Stimulated activated CD8-positive, alpha-beta memory T cell treated with anti-CD3 and anti-CD28 coated beads, Interleukin-15, amount 100 ng/mL, for 1 hour (primary cell): ENCODE measurements at places on chromosomes 6 and 20.

DNA sequence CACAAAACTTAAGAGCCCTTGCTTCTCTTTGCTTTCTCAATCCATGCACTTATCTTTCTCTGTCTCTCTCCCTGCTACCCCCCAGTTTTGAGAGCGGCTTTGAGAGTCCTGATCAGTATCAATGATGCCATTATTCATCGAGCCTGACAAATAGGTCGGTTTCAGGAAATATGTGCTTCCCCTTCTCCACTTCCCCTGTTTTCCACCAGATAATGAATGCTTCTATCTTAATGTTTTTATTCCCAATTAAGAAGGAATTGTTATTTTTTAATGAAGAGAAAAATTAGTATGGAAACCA is 117.7 kb downstream of the KIF13A start:
- no peak for DNase-seq

GRCh38 chr20:37296371-37296770 is 6.9 kb downstream of the MANBAL start:
- DNase-seq, result no peak

- no peak for DNase-seq
Measured at GRCh38 chr6:209432-210103, 82.7 kb upstream of the DUSP22 start.

DNA sequence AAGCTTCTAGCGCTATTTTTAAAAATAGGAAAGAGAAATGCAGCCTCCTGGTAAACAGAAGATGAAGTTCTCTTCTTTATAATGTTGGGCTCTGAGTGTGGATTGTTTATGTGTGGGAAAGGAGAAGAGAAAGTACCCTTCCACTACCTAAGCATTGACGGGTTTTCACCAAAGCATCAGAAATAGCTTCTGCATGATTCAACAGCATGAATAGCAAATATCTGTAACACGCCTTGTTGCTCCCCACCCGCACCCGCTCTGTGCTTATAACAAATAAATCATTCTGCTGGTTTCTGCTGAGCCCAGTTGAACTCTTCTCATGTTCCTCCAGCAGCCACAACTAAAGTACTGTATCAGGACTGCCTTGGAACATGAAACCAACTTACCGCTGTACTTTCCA is 20.7 kb downstream of the TXLNB start:
- DNase-seq, result no peak

DNA sequence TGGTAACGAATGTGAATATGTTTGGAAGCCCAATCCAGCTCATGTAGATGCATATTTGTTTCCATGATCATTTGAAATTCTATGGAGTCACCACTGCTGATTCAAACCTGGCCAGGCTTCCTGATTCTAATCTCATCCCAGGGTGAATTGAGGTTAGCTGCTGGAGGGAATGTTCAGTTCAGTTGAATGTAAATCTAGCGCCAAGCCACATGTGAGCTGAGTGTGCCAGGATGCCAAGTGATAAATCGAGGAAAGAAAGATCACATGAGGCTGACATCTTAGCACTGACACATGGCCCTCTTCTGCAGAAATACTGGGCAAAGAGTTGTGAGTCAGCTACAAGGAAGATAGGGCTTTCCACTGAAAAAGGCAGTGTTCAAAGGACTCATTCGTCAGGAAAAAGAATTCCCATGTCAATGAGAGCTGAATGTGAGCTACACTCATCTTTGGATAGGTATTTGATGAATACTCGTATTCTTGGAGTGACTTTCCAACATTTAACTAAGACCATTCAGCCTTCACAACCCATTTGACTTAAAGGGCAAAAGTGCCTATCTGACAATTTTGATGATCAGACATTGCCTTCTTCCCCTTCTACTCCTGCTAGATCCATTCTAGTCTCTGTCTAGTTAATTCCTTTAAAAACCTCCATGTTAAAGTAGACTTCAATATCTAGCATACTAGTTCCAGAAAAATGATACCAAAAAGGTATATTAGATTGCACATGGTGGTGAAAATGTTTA is 172.1 kb downstream of the MTFR2 start:
- DNase-seq, result no peak

- no peak for DNase-seq
Measured at GRCh38 chr20:38202982-38203293, 37.9 kb upstream of the TGM2 start.

- DNase-seq, result peak; percentile 4
Measured at GRCh38 chr20:37990571-37991151, 42.6 kb downstream of the TTI1 start.

GRCh38 chr20:59737073-59737666 is 132.8 kb downstream of the PHACTR3 start:
- no peak for DNase-seq

DNA sequence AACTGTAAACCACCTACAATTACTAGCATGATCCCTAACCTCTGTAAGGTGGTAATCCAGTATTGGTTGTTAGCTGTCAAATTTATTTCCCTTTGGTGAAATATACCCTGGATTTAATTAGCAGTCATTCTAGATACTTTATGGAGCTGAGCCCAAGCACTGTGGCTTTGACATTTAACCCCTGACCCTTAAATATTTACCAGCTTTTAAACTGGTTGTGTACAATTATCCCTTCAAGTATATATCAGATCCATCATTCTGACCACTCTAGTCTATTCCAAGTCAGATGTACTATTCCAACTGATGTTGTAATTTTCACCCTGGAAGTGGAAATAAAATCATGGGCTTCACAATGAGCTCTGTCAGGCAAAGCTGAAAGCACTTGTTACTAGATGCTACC is 229.6 kb downstream of the FOXC1 start:
- no peak for DNase-seq

GRCh38 chr6:9398071-9398766 is 962.9 kb upstream of the SLC35B3 start:
- no peak for DNase-seq

- DNase-seq, result no peak
Measured at GRCh38 chr6:93848031-93848742, 428.8 kb upstream of the EPHA7 start.

DNA sequence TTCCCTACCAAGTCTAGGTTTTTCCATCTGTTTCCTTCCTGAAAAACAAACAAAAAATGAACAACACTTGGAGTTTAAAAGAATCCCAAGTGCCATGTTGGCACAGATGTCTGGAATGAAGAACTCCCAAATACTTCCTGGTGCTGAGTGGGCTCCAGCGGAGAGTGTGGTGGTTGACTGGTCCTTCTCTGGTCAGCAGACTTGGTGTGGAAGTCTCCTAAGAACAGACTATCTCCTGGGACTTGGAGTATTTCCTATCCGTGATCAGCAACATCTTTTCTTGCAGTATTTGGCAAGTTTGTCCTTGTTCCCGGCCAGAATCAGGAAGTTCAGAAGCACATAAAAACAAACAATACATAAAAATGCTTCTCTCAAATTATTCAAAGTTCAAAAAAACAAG is 154.1 kb downstream of the MTFR2 start:
- no peak for DNase-seq

GRCh38 chr6:122098201-122098678 is 301.2 kb upstream of the HSF2 start:
- no peak for DNase-seq

- DNase-seq, result no peak
Measured at GRCh38 chr6:97029552-97029951, 105.0 kb downstream of the KLHL32 start.

DNA sequence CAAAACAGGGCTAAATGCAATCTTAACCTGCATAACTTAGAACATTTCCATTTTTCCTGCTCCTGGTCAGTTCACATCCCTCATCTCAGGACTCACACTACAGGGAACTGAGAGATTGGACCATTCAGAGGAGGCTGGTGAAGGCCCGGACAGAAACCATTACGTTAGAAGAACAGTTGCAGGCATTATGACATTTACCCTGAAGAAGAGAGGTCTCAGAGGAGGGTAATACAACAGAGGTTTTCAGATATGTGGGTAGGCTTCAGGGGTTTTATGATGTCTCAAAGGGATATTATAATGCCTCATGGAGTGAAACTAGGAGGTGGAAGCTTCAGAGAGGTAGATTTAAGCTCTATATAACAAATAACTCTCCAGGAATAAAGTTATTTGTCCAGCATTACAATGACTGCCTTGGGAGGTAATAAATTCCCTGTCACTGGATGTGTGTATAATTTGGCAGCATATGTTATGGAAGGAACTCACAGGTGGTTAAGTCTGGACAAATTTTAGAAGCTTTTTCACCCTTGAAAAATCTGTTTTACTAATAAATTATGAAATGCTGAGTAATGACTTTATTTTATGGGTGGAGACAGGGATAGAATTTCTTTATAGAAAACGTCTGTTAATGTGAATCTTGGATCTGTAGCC is 36.7 kb upstream of the RIPOR2 start:
- no peak for DNase-seq

DNA sequence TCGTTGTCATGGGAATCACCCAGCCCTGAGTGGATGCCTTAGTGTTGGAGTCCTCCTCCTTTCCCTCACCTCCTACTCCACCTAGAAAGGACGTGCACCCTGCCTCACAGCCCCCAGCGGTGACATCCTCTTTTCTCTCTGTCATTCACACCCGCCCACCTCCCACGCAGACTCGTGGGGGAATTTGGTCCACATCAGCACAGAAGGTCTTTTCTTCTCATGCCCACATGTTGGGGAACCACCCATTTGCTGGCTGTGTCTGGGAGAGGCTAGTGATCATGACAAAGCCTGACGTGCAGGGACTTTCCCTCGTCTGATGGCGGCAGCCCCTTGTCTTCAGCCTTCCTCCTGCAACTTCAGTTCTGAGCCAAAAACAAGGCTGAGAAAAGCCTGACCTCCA is 96.0 kb upstream of the CNKSR3 start:
- no peak for DNase-seq

DNA sequence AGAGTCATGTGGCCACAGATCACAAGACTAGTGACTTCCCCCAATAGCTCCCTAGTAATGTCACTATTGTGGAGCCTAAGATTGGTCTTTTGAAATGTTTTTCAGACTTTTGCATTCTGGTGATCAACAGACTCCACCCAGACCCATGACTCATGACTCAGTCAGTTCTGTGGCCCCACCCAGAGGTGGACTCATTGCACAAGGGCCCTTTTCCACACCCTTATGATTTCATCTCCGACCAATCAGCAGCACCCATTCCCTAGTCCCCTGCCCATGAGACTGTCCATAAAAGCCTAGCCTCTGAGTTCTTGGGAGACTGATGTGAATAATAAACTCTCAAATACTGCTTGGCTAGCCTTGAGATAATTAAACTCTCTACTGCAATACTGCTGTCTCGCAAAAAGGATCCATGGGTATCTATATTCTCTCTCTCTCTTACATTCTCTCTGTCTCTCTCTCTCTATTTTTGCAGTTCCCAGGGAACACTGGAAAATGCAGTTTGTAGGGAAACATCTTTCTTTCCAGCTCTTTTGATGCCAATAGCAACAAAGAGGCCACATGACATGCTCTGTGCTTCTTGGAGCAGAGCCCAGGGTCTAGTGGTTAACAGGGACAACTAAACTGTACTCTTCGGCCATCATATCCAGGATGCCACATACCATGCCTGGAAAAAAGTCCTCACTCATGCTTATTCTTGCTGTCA is 71.3 kb upstream of the IYD start:
- DNase-seq, result no peak

- no peak for DNase-seq
Measured at GRCh38 chr20:58877976-58878360, 25.5 kb downstream of the GNAS start.

- no peak for DNase-seq
Measured at GRCh38 chr20:58213121-58213520, 15.3 kb downstream of the ANKRD60 start.

DNA sequence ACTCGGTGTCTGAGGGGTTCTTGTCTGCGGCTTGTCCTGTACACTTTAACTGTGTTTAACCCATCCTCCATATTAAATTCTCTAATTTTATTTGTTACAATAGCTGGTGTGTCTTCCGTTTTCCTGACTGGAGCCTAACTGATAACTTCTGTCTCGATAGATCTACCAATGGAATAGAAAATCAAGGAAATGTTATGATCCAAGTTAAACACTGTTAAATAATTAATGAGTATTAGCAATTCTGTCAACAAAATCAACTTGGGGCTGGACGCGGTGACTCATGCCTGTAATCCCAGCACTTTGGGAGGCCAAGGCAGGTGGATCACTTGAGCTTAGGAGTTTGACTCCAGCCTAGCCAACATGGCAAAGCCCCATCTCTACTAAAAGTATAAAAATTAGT is 81.7 kb downstream of the DNAH8 start:
- no peak for DNase-seq

DNA sequence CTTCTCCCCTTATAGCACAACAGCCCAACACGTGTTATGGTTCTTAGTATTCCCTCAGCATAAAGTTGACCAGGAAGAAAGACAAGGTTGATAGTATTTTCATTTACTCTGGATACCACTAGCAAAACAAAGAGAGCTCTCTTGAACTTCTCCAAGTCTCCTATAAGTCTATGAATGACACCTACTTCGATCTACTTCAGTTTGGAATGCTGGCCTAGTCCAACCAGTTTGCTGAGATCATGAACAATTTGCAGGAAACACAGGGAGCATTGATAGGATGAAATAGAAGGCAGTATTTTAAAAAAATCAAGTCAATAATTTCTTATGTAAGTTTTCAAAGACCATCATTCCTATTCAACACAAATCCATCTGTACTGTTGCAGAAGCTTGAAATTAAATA is 93.6 kb downstream of the GJA10 start:
- DNase-seq, result no peak

- no peak for DNase-seq
Measured at GRCh38 chr6:167577891-167578361, 248.8 kb upstream of the AFDN start.

DNA sequence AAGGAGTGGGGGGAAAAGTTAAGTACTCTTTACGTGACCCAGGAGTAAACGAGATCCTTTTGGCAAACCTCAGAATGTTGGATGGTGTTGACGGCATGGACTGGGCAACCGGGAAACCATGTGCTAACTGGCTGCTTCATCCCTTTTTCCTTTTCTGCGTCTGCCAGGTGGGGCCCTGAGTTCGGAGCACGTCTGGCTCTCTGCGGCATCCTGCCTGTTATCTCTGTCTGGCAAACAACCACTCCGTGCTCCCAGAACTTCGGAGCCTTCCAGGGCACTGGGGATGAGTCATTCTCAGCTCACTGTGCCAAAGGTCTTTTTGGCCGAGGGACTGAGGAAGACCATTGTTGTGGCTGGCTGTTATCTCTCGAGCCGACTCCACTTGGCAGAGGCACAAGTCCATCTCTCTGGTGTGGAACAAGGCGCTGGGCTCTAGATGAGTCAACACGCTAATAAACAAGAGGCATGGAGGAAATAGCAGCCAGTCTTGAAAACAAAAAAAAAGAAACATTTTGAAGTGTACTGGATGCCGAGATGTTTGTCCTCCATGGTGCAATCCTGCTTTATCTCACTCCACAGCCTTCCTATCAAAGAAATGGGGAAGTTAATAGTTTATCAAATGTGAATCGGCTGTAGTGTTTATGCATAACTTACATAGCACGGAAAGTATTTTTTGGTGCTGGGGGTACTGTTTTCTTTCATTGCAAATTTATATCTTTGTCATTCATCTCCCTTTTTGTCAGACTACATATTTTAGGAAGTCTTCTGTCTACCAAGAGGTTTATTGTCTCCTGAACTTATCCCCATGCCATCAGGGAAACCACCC is 64.6 kb upstream of the TXNDC5 start:
- DNase-seq, result no peak

- DNase-seq, result no peak
Measured at GRCh38 chr6:113451049-113451448, 406.1 kb upstream of the MARCKS start.
